ENCODE measurements at places on chromosomes 12 and 14. TPM values are rescaled to one million over a fixed set of nuclear protein-coding genes. Genes with fewer than 3 reads are reported as not detected.

DNA sequence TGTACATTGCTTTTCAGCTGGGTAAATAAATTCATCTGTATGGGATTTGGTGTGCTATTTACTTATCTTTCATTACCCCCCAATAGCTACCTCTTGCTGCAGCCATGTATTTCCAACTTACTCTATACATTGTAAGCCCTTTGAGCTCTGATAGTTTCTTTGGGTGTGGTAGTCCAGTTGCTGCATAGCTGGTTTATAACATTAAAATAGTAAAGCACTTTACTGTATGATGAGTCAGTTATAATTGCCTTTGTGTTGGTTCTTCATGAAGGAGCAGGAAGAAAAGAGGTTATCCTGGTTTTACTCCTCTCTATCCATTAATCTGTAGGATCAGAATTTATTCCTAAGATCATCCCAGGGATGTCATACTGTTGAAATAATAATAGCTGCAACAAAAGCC is 15.7 kb downstream of the TBC1D30 start:
- no peak for DNase-seq

- DNase-seq: no peak
Observed at GRCh38 chr12:124392667-124393413, 97.9 kb downstream of the RFLNA start.

Gene TAS2R13
- 0.79 TPM for total RNA-seq

DNA sequence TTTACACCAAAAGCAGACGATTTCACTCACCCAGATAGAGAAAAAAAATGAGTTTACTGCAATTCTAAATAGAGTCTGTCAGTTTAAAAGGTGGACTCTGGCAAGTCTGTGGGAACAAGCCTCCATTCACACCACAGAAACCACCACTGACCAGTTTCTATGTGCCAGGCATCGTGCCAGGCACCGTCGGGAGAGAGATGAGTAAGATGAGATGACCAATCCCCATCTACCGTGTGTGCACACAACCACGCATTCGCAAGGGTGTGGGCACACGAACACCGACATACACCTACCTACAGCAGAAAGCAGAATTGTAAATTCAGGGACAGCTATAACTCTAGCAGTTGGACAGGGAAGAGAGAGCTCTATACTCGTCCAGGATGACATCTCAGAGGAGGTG is 58.3 kb downstream of the PRIMA1 start:
- DNase-seq: no peak

DNA sequence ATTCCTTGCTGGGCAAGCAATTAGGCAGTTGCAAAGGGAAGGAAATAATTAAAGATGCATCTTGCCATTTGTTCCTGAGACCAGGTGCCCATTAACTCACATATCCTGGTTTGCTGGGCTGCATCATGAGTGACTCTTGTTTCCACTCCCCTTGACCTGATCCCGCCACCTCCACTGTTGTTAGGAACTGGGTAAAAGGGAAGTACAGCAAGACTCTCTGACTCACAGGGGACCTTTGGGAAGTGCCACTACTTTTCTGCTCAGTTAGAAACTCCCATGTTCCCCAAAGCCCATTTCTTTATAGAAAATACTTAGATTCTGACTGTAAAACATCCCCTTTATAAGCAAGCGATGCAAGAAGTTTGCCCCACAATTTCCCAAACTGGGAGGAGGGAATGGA is 186.0 kb upstream of the BCL2L14 start:
- no peak for DNase-seq

- DNase-seq: no peak
Observed at GRCh38 chr12:93808169-93808899, 131.2 kb downstream of the CRADD start.

GRCh38 chr14:69539631-69540410 is 34.9 kb downstream of the CCDC177 start:
- no peak for DNase-seq

DNA sequence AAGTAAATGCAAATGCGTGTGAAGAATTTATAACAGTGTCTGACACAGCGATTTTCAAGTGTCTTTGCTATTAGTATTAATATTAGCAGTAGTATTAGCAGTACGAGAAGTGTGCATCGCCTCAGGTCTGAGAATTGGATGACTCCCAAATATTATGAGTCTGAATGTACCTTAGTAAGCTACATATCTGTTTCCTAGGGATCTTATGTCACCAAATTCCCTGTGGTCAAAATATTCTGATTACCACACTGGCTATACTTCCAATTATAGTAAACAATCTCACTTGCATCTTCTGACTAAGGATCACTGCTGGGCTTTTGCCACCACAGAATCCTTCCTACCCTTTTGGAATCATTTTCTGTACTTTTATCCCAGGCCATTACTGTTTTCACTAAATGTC is 396.0 kb upstream of the MIS18BP1 start:
- DNase-seq: no peak

DNA sequence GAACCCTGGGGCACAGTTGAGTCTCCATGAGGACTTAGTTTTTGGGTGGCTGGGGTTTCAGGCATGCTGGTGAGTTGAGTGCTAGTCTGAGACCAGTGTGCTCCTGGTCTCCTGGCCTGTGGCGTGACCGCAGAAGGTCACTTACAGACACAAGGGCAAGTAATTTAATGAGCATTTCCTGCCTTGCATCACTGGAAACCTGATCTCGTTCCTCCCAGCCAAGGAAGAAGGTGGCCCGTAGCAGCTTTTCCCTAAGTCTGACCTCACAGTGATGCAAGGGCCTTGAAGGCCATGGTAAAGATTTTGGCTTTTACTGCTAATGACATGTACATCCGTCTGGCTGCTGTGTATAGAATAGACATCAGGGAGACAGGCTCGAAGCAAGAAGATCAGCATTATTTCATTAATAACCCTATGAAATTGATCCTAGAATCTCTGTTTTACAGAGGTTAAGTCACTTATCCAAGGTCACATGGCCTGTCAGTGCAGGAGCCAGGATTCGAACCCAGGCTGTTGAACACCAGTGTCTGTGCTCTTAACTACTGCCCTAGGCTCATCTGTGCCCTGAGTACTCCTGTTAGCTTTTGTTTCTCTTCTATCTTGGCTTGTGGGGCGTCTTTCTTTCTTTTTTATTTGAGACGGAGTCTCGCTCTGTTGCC is 4.6 kb downstream of the TMEM120B start:
- no peak for DNase-seq

DNA sequence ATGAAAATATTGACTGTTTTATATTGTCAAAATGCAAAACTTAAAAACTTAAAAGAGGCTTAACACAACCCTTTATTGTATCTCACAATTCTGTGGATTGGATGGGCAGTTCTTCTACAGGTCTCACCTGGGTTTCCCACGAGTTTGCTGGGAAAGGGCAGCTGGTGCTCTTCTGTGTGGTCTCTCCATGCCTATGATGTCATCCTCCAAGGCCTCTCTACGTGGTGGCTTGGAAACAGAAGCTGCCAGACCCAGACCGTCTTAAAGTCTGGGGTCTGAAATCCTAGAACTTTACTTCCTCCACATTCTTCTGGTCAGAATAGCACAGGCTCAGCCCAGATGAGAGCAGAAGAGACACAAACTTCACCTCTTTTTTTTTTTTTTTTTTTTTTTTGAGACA is 36.5 kb upstream of the KICS2 start:
- no peak for DNase-seq

GRCh38 chr12:99024191-99024590 is 379.1 kb downstream of the APAF1 start:
- DNase-seq: no peak

DNA sequence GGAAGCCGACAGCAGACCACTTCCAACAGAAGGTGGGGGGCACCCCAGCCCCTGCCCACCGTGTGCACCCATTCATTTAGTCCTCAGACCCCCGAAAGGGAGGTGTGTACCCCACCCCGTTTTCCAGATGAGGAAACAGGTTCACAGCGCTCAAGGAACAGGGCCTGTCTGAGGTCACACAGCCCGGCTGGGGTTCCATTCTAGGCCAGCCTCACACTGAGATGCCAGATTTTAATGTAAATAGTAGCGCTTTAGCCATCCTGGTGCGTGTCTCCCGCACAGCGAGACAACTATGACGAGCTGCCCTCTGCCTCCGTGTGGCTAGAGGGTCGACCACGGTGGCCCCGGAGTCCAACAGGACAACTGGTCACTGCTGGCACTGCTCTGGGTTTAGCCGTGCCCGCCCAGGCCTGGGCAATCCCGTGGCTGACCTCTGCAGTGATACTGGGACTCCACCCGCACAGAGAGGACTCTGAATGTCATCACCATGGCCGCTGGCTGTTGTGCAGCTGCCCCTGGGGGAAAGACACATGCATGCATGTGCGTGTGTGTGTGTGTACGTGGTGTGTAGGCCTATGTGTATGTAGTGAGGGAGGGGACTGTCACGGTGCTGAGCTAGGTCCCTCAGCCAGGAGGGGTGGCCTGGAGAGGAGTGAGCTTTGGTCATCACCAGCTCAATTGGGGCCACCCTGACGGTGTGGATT is 31.6 kb downstream of the BEGAIN start:
- DNase-seq: no peak

- no peak for DNase-seq
Observed at GRCh38 chr12:20128928-20129327, 239.4 kb upstream of the PDE3A start.

DNA sequence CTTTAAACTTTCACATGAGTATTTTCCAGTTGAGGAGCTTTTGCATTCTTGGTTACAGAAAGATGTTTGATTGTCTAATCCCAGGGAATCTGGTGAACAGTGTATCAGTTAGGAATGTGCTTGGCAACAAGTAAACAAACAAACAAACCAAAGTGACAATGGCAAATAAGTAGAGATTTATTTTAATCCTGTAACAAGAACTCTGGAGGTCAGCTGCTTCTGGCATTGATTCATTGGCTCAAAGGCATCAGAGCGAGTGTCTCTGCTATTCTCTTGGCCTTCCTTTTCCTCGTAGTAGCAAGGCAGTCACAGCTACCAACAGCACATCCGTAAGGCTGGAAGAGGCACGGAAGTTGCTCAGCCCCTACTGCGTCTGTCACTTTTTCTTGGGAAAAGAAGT is 37.2 kb downstream of the CRADD start:
- no peak for DNase-seq

Gene COX6A1
- total RNA-seq: 144 TPM

DNA sequence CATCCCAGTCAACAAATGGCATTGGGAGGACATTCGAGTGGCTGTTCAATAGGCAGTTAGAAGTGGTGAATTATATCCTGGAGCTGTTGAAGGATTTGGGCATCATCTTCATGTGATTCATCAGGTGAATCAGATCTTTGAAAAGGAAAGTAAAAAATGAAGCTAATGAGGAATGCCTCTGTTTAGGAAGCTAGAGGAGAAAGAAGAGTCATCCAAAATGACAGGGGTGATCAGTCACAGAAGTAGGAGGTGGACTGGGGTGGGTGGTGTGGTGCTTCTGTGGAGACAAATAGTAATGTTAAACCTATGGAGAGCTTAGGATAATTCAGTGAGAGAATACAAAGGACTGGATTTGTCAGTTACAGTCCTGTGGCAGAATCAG is 32.7 kb downstream of the DIP2B start:
- no peak for DNase-seq

Gene GLT1D1
- total RNA-seq: not detected

Gene ZDHHC22
- not detected for total RNA-seq

DNA sequence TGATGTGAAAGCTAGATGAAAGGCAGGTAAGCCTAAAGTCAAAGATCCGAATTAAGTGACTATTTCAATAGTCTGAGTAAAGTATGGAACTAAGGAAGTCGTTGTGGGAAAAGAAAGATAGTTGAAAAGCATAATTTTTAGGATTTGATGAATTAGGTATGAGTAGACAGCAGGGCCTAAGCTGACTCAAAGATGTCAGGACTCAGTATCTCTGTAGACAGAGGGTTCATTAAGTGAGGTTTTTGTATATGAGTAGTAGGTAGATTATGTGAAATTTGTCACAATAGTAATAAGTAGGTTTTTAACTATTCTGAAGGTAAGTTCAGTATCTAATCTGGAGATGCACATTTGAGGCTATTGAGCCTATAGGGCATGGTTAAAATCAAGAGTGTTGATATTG is 196.4 kb downstream of the RASSF9 start:
- DNase-seq: no peak

DNA sequence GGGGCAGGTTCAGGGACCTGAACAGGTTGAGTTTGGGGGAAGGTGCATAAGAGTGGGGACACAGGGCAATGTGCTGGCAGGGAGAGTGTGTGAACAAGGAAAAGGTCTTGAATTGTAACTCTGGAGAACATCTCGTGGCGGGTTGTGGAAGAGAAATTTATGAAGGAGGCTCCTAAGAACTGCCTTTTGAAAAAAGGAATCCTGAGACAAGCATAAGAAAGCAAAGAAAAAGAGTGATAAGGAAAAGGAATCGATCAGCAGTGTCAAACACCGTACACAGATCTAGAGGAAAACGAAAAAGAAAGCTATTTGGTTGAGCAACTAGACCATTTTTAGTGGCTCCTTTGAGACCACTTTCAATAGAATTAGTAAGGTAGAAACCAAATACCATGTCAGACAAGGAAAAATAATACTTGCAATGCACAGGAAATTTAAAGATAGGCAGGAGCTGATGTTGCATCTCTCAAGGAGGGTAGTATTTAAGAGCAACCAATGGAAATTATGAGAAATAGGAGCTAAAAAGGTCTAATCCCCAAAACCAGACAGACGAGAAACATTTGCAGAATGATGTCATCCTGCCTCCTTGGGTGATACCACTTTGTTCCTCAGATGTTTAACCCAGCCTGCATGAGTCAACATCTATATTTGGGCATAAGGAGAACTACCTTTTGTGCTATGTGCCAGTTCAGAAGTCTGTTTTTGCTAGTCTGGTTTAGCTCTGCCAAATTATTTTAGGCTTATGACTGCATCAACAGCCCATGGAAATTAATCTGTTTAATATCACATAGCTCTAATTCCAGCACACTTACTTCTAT is 64.5 kb upstream of the STK38L start:
- DNase-seq: no peak

GRCh38 chr12:48339442-48340117 is 11.1 kb downstream of the ZNF641 start:
- DNase-seq: no peak

- DNase-seq: no peak
Observed at GRCh38 chr14:39033371-39033770, 69.7 kb downstream of the SEC23A start.

DNA sequence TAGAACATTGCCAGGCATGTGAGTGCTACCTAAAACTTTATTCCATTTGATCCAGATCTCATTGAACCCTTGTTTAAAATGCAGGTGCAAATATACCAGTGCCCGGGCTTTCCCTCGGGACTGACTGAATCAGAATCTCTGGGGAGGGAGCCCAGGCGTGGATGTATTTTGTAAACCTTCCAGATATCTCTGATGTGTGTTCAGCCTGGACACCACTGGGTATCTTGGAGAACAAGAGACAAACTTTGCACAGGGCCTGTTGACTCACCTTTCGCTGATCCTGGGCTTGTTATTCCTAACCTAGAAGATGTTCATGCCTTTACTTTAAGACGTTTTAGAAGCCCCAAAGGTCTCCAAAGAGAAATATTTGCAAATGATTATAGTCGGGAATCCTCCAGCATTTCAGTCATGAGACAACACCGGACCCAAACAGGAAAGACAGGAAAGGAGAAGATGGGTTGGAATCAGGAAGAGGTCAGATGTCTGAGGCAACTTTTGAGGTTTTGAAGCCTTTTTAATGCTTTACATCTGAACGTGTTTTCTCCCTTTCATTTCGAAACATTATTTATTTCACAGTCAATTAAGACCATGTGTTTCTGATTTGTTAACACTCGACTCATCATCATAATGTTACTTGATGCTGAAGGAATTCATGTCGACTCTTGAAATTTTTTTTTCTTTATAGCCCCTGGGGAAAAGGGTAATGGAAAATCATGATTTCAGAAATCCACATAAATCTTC is 118.6 kb downstream of the PLXNC1 start:
- DNase-seq: no peak
